ENCODE measurements at places on chromosomes 5 and 9. TPM values are rescaled to one million over a fixed set of nuclear protein-coding genes. Genes with fewer than 3 reads are reported as not detected.

The VCAN gene
- total RNA-seq, result not detected

The SLC25A2 gene
- total RNA-seq, result 0.74 TPM

The FOXI1 gene
- total RNA-seq, result not detected

The SPATA31A3 gene
- not detected for total RNA-seq

The KCNN2 gene
- total RNA-seq, result not detected

The SLC1A1 gene
- 0.76 TPM for total RNA-seq

The NRARP gene
- 1.6 TPM for total RNA-seq

The SIL1 gene
- 12.3 TPM for total RNA-seq

The LEAP2 gene
- 1.3 TPM for total RNA-seq

The RAPGEF6 gene
- 66.6 TPM for total RNA-seq

The TMEM215 gene
- total RNA-seq, result not detected

The C5orf58 gene
- total RNA-seq, result not detected

The PCDHGA3 gene
- total RNA-seq, result not detected

The PHF2 gene
- total RNA-seq, result 29.4 TPM

The CCL21 gene
- total RNA-seq, result not detected

The TBC1D13 gene
- 24.3 TPM for total RNA-seq

The NPR2 gene
- total RNA-seq, result 7.7 TPM

The ETF1 gene
- 170 TPM for total RNA-seq

The ANKRD18A gene
- total RNA-seq, result 10.9 TPM

The PCDHB9 gene
- total RNA-seq, result 0.07 TPM

The PCDHGB6 gene
- total RNA-seq, result not detected

The SLC6A7 gene
- total RNA-seq, result not detected

The LIX1 gene
- not detected for total RNA-seq

The MAST4 gene
- total RNA-seq, result 54.1 TPM

The PCDHAC1 gene
- not detected for total RNA-seq

The CCNB1 gene
- 3.9 TPM for total RNA-seq
